Activated effector memory CD4-positive, alpha-beta T cell treated with anti-CD3 and anti-CD28 coated beads, Interleukin-2, amount 50 U/mL, for 16 hours (primary cell): ENCODE measurements at places on chromosomes 1 and 21.
A peak's percentile ranks its signal among the peaks of the same experiment; 100 is the strongest.

GRCh38 chr1:209853676-209854075 lies 25.9 kb downstream of the UTP25 start:
- no peak for DNase-seq

DNA sequence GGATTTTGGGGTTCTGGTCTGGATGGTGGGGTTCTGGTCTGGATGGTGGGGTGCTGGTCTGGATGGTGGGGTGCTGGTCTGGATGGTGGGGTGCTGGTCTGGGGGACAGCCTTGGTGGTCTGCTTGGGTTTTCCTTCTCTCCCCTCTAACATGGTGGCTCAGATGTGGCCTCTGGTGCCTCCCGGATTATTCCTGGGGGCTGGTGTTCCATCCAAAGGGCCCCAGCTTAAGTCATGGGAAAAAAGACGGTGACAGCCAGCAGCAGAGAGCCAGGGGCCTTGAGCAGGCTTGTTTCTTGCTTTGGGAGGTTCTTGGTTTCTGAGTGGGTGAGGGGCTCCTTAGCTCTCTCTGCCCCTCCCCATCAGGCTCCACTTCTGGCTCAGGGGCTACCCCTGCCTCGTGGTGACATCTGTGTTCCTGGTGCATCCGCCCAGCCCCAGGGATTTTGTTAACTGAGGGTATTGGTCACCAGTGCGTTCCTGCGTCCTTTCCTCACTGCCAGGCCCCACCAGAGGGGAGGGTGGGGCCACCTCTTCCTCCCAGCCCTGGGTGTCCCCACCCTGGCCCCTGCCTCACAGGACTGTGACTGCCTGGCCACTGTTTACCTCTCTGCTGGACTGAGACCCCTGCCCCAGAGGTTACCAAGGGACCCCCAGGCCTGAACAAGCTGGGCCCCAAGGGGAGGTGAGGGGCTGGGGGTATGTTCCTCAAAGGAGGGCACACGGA lies 43.2 kb upstream of the ACTRT2 start:
- peak; percentile 48 for DNase-seq

- DNase-seq: no peak
Observed at GRCh38 chr21:37915497-37915911, 753 bp downstream of the KCNJ6 start.

DNA sequence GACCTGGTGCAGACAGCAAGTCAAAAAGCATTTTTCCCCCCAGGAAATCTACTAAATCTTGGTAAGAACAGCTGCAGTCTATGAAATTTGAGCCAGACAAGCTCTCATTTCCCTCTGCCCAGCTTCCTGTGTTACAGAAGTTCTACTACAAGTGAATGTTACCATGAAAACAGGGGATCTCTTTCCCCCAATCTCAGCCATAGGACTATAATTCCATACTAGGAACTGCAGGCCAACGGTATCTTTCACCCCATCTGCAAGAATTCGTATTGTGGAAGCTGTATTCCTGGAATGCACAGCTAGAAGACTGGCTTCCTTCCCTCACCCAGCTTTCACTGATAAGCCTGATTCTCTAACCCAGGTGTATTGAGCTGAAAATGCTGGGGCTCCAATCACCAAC lies 1655.4 kb downstream of the BRINP3 start:
- DNase-seq: no peak

DNA sequence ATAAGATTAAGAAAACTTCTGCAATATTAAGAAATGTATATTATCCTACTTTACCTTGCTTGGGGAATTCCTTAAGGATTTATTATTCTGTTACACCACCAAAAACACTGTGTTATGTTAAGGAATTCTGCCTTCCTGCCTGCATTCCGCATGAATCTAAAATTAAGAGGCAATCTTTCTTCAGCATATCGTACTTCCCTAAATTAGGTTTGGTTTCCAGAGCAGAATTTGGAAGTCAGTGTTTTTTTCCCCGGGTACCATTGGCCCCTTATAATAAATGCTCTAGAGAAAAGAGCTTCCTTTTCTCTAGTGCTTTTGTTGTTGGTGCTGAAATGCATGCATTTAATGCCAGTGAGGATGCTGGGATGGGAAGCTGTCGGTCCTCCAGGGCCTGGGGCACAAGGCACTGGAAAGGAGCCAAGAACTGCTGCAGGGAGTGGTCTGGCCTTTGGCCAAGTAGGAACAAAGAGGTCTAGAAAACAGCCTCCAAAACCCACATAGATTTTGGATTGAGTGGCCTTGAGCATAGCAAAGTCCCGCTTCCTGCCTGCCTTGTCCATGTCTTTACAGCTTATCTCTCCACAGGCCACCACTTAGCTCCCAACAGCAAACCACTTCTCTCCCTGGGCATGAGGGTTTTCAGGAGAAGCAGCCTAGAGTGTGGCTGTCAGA lies 69.9 kb downstream of the RRAGC start:
- DNase-seq: no peak

DNA sequence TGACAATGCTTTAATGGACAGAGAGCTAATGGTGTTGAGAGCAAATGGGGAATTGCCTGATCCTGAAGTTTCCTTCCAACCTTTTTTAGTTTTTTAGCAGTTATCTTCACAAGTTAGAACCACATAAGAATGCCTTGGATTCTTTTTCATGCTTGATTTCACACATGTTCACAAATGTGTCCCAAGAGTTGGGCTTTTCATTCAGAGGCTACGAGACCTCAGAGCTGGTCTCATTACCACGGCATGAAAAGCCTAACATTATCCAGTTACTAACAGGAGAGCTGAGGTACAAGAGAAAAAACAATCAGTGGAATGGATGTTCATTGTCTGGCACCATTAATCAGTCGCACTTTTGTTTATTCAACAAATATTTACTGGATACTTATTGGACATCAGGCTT lies 340.6 kb downstream of the ZNF326 start:
- no peak for DNase-seq

DNA sequence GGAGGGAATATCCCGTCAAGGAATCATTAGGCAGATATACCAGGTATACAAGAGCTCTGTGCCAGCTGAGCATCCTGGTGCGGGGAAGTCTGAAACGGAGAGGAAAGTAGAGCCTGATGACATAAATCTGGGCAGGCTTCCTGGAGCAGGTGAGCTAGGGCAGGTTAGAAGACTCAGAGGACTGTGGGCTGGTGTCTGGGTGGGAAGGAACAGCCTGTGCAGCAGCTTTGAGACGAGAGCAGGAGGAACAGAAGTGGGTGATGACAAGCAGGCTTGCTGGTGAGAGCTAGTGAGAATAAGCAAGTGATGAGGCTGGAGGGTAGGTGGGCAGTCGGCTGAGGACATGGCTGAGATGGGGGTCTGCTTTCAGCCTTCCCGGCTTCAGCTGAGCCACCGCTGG lies 6.7 kb downstream of the CELSR2 start:
- DNase-seq: no peak

DNA sequence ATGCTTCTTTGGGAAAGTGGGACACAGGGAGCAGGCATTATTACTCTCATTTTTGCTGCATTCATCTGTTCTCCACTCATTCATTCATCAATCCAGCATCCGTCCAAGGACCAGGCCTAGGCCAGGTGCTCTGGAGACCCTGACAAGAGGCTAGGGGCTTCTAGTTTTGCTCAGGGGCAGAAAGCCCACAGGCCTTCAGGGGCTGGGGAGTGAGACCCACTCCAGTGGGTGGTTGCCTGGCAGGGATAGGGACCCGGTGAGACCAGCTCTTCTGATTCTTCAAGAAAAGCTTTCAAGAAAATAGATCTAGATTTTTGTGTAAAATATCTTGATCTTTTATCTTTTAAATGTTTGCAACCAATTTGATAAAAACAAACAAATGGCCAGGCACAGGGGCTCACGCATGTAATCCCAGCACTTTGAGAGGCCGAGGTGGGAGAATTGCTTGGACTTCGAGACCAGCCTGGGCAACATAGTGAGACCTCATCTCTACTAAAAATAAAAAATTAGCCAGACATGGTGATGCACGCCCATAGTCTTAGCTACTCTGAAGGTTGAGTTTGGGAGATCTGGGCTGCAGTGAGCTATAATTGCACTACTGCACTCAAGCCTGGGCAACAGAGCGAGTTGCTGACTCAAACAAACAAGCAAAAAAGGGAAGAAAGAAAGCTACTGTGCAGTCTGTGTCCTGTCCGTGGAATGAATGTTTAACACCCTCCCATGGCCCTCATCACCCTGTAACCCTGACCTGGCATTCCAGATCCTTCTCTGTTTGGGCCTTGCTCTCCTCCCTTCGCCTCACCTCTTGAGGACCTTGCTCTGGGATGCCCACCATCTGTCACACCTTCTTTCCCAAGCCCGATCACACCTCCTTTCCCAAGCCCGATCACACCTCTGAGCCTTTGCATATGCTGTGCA lies 17.3 kb upstream of the LRP8 start:
- peak; percentile 33 for DNase-seq

DNA sequence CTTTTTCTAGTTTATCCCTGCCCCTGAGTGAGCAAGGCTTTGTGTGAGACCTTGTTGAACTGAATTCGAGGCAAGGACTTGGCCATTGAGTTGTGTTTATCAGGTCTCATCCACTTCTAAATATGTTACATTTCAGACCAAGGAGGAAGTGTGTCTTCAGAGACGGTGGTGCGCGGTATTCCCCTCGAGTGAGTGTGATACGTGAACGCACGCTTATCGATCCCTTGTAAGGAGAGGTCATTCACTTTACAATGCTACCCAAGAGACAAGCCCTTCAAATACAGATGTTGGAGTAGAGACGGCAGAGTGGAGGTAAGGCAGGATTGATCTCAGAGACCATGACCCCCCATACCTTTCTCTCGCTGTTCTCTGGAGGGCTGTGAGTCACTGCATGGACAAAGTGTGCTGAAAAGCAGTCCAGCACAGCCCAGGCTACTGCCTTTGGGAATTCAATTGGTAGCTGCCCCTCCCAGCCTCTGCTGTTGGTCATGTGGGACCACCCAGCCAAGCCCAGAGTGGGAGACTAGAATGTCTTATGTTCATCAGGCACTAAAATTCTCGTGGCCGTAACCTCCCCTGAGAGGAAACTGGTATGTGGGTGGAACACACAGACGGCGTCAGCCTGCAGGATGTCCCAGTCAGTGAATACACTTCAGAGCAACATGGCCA lies 16.3 kb upstream of the MTARC1 start:
- DNase-seq: no peak

DNA sequence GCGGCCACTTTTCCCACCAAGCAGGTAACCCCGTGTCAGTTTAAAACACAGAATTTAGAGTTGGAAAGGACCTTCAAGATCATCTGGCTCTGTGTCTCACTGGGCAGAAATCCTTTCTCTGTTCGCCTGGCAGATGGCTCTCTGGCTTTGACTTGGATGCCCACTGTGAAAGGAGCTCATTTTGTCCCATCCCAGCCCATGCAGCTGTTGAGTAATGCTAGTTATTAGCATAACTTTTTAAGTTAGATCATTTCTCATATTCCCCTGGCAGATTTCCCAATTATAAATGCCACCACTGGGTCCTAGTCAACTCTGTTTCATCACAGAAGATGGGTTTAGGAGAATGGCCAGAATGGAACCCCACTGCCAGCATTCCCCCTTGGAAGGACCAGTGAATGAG lies 55.9 kb downstream of the SLC35F3 start:
- DNase-seq: no peak

DNA sequence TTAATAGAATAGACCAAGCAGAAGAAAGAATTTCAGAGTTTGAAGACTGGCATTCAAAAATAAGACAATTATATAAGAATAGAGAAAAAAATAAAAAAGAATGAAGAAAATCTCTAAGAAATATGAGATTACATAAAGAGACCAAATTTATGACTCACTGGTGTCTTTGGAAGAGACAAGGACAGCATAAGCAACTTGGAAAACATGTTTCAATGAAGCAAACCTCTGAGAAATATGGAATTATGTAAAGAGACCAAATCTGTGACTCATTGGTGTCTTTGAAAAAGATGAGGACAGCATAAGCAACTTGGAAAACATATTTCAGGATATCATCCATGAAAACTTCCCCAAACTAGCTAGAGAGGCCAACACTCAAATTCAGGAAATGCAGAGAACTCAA lies 60.4 kb upstream of the LYPLAL1 start:
- DNase-seq: no peak

DNA sequence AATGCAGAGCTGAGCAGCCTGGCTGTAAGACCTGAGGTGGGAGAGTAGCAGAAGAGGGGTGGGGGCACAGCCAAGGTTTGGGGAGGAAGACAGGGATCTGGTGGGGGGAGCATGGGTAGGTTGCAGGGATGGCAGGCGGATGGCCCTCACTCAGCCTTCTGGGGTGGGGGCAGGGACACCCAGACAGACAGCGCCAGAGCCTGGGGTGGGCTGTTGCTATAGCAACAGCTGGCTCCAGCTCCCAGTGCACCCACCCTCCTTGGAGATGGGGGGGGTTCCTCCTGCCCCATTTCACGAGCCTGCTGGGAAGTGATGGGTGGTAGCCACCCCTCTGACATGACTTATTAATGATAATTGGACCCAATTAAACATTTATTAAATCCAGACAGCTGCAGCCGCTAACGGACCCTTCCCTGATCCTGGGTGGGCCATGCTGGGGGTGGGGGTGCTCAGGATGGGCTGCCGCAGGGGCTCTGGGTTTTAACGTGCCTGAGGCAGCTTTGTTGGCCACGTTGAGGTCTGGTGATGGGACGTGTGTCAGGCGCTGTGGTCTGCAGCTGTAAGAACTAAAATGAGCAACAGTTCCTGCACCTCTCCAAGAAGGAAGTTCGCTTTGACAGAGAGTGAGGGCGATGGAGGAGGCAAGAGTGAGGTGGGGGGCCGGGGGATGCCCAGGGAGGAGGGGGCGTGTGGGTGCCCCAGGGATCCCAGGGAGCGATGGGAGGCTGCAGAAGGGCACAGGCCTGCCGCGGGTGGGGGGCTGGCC lies 19.4 kb downstream of the AGRN start:
- DNase-seq: no peak

GRCh38 chr1:56173736-56174135 lies 405.6 kb downstream of the PLPP3 start:
- no peak for DNase-seq

DNA sequence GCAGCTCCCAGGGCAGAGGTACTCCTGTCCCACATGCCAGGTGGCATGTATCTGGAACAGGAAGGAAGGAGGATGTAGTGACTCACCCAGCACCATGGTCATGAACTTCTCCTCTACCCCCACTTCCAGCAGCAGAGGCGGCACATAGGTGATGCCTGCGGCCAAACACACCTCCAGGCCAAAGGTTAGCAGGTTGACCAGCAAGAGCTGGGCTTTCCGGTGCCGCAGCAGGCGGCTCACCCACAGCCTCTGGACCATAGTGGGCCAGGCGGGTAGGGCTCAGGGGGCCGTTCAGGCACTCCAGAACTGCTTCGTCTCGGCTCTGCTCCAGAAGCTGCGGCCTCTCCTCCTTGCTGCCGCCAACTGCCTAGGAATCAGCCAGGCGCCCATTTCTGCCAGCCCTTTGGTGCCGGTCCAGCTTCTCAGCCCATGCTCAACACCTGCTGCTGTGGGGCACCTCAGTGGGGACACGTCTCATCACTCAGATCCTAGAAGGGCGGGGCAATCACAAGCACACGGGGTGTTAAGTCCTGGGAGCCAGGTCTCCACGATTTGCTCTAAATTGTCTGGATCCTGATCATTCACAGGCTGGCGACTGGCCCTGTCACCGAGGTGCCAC lies 15.8 kb downstream of the SLC45A3 start:
- no peak for DNase-seq

- DNase-seq: no peak
Observed at GRCh38 chr1:77468949-77469710, 187.3 kb downstream of the AK5 start.
